ENCODE measurements at places on chromosomes 5 and 9.

GRCh38 chr5:150350524-150351344, 6.8 kb upstream of the TCOF1 start:
- peak; percentile 17 for DNase-seq

GRCh38 chr9:129794549-129794948, 8.4 kb upstream of the TOR1B start:
- DNase-seq: no peak

DNA sequence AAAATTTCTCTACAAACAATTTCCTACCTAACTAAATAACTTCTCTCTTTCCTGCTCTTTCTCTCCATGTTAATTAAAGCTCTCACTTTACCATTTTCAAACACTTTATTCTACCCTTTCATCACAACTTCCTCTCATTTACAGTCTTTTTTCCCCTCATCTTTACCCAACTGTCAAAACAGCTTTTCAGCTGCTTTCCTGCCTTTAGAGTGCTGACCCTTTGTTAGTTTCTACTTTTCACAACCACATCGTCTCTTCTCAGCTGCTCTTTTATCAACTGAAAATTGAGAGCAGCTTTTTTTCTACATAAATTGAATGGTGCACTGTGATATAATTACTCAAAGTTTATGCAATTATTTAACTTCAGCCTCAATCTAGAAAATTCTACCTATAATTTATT, 3.1 kb upstream of the HOMER1 start:
- no peak for DNase-seq

DNA sequence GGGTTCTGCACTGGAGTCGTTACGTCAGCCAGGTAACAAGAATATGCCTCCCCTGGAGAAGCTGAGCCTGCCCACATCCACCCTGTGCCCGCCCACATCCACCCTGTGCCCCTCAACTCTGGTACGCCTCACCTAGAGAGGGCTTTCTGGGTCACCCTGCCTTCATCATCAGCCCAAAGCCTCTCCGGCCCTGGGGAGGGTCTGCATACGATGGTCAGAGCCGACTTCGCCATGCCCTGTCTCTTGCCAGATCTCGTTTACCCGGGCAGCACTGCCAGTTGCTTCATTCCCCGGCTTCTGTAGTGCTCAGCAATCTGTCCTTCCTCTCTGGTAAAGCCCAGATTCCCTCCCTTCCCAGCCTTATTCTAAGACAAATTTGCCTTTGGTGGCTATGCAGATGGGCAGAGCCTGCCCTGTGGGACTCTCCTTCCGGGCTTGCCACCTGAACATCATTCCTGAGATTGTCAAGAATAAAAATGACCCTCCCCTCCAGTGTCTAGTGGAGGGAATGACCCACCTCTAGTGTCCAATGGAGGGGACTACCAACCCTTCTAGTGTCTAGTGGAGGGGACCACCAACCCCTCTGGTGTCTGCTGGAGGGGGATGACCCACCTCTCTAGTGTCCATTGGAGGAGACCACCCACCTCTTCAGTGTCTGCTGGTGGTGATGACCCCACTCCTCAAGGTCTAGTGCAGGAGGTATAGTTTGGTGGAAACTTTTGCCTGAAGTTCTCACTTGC, 3.4 kb downstream of the PLEKHG4B start:
- no peak for DNase-seq

GRCh38 chr5:132270706-132271105, 13.2 kb downstream of the PDLIM4 start:
- DNase-seq: no peak

DNA sequence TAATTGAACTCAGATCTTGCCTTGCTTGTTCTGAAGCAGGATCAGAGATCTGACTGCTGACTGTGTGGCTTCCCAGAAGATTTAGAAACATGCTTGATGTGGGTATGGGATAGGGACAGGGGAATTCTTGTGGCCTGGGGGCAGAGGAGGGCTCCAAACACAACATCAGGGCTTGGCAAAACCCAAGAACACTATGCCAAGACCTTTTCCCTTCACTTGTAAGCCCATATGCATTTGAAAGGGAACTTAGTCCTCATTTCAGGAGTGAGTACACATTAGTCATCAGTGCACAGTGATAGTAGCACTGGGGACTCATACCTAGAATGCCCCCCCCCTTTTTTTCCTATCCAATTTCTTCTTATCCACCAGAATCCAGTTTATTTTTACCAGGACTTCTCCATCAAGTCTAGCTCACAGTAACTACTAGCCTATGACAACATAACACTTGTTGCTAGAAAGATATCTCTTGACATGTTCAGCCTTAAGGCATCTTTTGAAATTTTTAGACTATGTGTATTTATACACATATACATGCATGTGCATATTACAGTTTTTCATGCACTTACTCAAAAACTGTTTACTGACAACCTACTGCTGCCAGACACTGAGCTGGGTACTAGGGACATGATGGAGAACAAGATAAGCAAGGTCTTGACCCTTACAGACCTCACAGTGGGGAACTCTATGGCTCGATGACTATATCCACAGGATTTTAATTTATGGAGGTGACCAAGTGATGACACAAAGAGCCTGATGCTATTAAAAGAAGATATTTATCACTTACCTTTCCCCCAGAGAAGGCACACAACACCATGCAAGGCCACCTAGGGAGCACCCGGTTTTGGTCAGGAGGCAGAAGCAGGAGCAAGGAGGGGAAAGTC, 158.3 kb upstream of the MAP3K1 start:
- DNase-seq: no peak

GRCh38 chr9:127333221-127334064, 63.5 kb upstream of the SLC2A8 start:
- no peak for DNase-seq

- no peak for DNase-seq
Observed at GRCh38 chr9:122221183-122221811, 7.5 kb downstream of the LHX6 start.

DNA sequence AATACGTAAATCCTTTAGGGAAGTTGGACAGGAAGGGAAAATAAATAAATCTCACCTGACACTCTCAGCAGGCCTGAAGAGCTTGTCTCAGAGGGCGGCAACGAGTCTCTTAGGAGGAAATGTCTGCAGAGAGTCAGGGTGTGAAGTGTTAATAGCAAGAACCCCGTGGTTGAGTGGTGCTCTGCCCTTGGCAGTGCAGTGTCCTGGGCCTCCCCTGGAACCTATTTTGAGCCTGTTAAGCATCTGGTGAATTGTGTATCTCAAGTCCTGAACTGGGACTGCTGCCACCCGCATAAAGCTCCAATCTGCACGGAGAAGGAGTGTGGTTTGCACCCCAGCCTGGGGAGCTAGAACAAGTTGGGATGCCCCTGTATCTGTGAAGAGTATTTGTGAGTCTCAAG, 211.8 kb downstream of the GOLPH3 start:
- no peak for DNase-seq

- no peak for DNase-seq
Observed at GRCh38 chr5:151627650-151628049, 36.5 kb upstream of the FAT2 start.

DNA sequence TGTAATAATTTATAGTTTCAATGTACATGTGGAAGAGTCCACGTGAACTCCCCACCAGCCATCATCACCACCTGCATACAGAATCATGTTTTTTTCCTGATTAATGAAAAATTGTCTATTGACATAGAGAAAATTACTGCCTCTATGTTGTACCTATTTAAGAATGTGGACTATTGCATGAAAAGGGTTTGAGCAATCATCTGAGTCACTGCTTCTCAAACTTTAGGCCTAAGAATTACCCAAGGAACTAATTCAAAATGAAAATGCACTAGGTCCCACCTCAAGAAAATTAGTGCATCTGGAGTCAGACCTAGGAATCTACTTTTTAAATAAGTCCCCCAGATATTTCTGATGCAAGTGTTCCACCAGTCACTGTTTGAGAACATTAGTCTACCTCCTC, 709.3 kb downstream of the MAT2B start:
- no peak for DNase-seq

DNA sequence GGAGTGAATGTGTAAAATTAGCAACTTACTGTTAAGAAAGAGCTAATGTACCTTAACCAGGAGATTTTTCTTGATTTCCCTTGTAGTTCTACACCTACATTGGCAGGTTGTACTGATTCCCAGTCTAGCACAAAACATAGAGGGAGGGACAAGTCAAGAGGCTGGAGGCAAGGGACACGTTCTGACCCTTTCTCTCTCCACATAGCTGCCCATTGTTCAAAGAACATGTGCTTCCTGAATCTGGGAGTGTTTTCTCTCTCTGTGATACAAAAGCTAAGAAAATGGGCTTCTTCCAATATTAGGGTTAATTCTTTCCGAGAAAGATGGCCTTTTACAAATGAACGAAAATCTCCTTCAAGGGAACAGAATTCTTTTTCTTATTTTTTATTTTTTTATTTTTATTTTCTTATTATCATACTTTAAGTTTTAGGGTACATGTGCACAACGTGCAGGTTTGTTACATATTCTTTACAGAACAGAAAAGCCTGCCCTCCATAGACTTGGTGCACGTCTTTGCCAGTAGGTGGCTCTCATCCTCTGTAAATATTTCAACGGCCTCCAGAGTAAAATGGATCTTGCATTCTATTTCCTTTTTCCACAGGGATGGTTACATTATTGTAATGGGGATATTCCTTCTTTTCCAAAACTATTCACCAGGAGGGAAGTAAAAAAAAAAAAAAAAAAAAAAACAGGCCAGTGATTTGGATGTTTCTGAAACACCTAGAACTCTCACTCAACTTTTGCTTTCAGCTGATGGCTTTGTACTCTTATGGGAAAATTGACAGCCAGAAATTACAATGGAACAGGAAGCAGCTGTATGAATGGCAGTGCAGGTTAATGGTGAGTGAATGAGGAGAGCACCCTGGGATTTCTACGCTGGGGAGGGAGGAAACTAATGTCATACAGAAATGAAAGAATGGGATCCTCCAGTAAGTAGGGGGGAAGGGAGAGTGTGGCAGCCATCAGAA, 13.1 kb upstream of the IFNA5 start:
- no peak for DNase-seq

DNA sequence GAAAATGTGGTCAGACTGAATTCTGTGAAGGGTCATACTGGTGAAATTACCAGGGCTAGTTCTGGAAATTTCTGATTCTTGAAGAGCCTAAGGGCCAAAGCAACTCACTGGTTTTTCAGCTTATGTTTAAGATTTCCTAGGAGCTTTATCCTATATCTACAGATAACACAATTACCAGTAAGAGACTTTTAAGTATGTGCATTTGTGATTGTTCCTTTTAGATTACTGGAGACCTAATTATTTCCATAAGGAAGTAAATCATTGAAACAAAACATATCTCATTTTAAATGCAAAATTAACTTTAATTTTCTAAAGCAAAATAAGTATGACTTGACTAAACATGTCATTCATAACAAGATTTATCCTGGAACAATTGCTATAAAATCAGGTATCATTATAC, 134.2 kb downstream of the MPDZ start:
- no peak for DNase-seq

DNA sequence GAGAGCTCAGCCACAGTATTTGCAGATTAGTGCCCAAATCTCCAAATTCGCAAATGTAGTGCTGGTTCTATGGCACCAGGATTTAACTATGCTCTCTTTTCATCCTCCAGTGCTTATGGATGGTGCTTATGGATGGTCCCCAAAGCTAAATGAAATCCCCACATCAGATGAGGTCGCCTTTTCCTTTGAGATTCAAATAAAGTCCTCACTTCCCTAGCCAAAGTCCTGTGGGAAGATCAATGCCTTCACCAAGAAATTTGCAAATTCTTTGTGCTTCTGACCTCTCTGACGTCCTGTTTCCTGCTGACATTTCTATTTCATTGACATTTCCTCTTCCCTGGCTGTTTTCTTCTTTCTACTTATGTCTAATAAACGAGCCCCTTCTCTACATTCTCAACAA, 1077.0 kb upstream of the C9orf72 start:
- DNase-seq: no peak

DNA sequence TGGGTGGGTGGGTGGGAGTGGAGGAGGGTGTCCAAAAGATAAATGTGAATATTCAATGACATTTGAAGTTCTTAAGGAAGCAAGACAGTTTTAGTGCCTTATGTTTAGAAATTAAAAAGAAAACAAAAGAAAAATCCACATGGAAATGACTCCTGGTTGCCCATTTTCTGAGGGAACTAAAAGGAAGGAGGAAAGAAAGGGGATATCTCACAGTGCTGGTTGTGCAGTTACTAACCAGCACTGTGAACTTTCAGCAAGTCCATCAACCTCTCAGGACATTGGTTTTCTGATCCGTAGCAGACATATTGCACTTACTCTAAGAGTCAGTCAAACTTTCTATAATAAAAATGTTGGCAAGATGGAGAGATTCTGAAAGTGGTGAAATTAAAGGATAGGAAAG, 431.0 kb upstream of the CLINT1 start:
- no peak for DNase-seq

GRCh38 chr5:95915999-95916686, 45.5 kb downstream of the ELL2 start:
- DNase-seq: no peak

DNA sequence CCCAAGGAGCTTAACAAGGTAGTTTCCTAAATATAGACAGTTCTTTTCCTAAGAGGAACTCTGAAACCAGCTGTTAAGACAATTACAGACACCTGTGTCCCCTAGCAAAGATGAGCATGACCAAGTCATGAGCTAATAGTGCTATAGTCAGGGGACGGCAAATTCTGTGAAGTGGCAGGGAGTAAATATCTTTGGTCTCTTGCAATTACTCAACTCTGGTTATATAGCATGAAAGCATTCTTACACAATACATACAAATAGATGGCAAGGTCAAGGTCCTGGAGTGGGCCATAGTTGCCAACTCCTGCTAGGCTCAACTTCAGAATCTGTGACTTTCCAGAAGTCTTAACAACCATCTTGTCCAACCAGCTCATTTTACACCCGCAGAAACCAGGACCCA, 103.7 kb downstream of the RFK start:
- no peak for DNase-seq

- DNase-seq: no peak
Observed at GRCh38 chr5:68884144-68884754, 209.6 kb upstream of the SLC30A5 start.

GRCh38 chr9:108477529-108478006, 378.2 kb downstream of the ACTL7B start:
- no peak for DNase-seq

DNA sequence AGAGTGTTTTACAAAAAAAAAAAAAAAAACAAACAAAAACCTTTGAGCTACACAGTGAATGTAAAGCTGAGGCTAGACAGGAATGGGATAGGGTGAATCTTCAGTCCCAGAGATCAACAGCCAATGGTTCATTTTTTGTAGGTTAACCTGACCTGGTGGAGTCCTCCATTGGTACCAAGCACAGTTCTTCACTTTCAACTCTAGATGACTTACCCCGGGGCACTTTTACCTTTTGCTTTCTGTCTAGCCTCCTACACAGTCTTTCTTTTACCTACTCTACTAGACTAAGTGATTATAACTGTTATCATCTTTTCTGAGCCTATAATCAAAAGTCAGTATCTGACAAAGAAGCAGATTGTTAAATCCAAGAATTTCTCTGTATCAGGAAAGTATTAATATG, 50.9 kb downstream of the ANXA2R start:
- no peak for DNase-seq

All from activated CD4-positive, alpha-beta T cell treated with anti-CD3 and anti-CD28 coated beads, Interleukin-2, amount 50 U/mL, for 24 hours (primary cell).